ENCODE measurements at places on chromosomes 1 and 21.
A peak's percentile ranks its signal among the peaks of the same experiment; 100 is the strongest.

DNA sequence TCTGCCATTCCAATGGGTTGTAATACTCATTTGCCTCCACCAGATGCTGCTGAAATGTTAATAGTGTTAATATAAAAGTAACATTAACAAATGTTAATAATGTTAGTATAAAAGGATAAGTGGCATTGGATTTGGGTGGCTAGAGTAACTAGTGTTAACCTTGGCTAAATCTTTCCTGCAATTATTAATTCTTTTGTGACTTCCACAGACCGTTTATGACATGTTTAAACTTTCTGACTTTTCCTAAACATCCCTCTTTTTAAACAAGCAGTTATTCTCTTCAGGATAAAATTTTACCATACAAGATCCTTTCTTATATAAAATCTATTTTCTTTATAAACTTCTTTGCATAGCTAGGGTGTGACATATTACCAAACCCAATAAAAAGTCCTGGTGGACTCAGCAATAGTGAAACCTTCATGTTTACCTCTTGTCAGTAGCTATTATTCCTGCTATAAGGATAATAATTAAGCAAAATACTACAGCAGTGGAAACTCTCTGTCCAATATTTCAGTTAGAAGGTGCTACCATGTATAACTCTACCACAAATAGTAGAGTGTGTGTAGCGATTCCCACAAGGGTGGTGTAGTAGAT lies 41.5 kb downstream of the CCDC30 start:
- DNase-seq = no peak

DNA sequence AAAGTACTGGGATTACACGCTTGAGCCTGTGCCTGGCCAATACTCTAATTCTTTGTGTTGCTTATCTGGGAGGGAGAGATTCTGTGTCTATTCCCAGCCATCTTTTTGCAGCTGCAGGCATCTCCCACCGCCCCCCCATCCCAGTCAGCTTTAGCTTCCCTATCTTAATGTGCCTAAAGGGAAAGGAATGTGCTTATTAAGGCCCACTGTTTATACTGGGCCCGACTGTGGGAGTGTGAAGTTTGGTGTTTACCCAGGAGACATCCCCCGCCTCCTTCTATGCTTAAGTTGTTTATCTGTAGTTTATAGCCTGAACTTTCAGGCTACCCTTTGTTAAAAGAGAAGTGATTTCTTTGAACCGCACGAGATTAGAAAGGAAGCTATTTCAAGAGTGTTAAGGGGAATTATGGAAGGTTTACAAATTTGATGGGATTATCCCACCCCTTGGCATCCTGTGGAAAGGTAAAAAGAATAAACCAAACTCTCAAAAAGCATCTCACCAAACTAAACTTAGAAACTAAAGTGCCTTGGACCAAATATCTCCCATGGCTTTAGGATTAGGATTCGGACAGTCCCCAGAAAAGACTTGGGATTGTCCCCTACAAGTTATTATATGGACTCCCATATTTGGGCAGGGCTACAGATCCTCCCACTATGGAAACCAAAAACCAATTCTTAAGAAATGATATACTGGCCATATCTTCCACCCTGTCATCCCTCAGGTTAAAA lies 25.5 kb upstream of the ZNF496 start:
- no peak for DNase-seq

DNA sequence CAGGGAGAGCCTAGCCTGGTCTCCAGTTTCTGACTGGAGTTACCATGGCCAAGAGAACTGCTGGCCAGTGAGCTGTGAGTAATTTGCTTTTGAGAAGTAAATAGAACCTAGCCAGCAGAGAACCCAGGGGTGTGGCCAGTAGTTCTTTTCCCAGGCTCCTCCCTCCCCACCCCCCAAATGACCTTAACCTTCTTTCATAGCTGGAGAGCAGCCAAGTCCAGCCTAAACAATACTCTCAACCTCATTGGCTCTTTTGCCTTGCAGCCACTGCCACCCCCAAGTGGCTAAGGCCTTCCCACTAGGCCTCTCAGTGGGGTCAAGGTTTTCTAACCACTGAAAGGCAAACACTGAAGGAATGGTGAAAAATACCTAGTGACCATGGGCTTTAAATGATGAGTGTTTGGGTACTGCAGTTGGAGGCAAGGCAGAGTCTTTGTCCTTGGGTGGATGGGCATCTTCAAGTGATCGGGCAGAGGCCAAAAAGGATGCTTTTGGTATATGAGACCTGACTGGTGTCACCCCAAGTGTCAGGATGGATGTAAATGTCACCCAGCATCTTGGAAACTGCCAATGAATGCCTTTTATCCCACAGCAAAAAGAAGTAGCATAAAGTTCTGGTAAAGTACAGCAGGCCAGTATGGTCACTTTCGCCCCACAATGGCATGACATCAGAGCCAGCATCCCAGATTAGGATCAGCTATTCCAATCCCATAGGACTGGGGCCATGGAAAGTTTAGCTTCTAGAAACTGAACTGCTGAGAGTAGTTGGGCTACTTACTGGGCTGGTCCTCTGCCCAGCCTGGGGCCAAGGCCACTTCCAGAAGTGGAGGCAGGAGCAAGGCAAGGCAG lies 3.5 kb upstream of the PIGV start:
- peak; percentile 73 for DNase-seq

- DNase-seq = no peak
These were observed 41.1 kb downstream of the SLC35F3 start for GRCh38 chr1:233945573-233945972.

DNA sequence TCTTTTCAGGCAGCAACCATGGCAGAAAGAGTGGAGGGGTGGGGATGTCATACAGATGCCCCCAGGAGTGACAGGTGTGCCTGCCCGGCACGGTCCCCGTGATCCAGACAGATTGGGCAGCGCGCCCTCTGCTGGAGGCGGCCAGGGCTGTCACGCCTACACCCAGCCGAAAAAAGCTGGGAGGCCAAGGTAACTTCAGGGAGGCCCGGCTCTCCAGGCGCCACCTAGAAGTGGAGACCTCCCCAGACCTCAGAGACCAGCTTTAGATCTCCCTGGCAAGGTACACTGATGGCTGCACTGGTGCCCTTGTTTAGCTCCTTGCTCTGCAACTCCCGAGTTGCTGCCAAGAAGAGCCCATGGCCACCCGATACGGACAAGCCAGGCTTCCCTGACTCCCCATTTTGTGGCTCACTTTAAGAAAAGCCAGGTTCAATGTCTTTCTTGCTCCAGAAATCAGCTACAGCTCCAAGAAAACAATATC lies 6.6 kb downstream of the GOLT1A start:
- no peak for DNase-seq

DNA sequence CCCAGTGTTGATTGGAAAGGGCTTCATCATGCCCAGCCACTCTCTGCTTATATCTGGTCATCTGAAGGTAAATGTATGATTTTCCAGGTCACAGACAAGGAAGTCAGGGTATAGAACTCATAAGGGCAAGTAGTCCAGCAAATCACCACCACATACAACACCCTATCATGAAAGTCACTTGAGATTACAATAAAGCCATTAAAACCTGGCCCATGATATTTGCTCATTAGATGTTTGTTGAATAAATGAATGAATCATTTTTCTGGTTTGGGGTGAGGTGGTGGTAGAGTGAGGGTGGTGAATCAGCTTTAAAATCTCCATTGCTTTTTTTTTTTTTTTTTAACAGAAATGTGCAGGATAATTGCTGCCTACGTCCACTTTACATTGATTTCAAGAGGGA lies 91.9 kb downstream of the TGFB2 start:
- DNase-seq = no peak
